ENCODE measurements at places on chromosomes 1 and 21. TPM values are rescaled to one million over a fixed set of nuclear protein-coding genes. Genes with fewer than 3 reads are reported as not detected.

HSD3B1 gene
- not detected for total RNA-seq

LCE1D gene
- not detected for total RNA-seq

TMEM200B gene
- not detected for total RNA-seq

RGS18 gene
- total RNA-seq, result not detected

HECTD3 gene
- total RNA-seq, result 49.9 TPM

ANGPTL1 gene
- total RNA-seq, result not detected

PAPPA2 gene
- total RNA-seq, result 0.05 TPM

LCA5L gene
- 0.86 TPM for total RNA-seq

MYOG gene
- not detected for total RNA-seq

SPATA21 gene
- not detected for total RNA-seq

GNG5 gene
- 63.5 TPM for total RNA-seq

Data from activated B cell treated with CpG ODN at 0.5 μM for 24 hours (primary cell).